Renal cortex interstitium (tissue), 15 donors: ENCODE measurements at places on chromosomes 5 and 9. TPM values are rescaled to one million over a fixed set of nuclear protein-coding genes. Genes with fewer than 3 reads are reported as not detected.

Gene CTNNAL1
- 63.8 TPM for polyA plus RNA-seq

Gene LHX3
- polyA plus RNA-seq: not detected

Gene NTNG2
- 0.32 TPM for polyA plus RNA-seq

Gene DIAPH1
- polyA plus RNA-seq: 73.6 TPM

Gene IGIP
- polyA plus RNA-seq: 6.8 TPM

Gene SETX
- 45.1 TPM for polyA plus RNA-seq

Gene LEAP2
- 2.5 TPM for polyA plus RNA-seq

Gene SPINK1
- polyA plus RNA-seq: 37.7 TPM

Gene NOXA1
- polyA plus RNA-seq: 4.8 TPM

Gene LCNL1
- 0.39 TPM for polyA plus RNA-seq

Gene MCTP1
- polyA plus RNA-seq: 4.3 TPM

Gene TRPM3
- 12.4 TPM for polyA plus RNA-seq

Gene COL27A1
- polyA plus RNA-seq: 35.1 TPM

Gene DMRT2
- 1.8 TPM for polyA plus RNA-seq

Gene UBAP1
- 59.1 TPM for polyA plus RNA-seq

Gene PCDHGB2
- 3.5 TPM for polyA plus RNA-seq

Gene CCDC152
- 21.5 TPM for polyA plus RNA-seq
